ENCODE measurements at places on chromosomes 1 and 21.

DNA sequence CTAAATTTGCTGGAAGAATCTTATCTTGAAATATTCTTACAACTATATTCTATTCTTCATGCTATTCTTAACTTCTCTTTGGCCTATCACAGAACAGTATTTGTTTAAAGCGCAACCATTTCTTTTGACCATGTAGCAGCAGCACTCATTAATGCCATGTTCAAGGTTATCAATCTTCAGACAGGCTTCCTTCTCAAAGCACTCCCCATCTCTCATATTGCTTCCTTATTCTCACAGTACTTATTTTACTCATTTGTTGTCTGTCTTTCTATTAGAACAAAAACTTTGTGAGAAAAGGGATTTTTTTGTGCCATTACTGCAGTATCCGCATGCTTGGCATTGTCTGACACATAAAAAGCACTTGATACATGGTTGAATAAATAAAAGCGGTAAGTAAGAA is 89.7 kb downstream of the ATP1B1 start:
- no peak for DNase-seq

DNA sequence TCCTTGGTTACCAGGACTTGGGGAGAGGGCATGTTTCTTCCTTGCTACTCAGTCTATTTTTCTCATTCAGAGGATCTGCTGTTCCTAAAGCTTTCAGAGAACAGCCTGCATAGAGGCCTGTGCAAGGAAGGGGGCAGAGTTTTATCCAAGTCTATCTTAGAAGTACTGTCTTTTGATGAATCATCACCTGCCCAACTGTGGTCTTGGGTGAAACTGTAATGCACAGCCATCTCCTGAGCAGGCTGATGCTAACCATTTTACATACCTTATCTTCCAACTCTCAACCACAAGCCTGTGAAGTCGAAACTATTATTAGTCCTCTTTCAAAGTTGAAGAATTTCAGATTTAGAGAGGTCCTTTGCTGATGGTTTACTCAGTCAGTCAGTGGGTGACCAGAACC is 368.0 kb downstream of the HHAT start:
- DNase-seq: no peak

GRCh38 chr1:217369996-217370551 is 260.8 kb downstream of the GPATCH2 start:
- DNase-seq: no peak

DNA sequence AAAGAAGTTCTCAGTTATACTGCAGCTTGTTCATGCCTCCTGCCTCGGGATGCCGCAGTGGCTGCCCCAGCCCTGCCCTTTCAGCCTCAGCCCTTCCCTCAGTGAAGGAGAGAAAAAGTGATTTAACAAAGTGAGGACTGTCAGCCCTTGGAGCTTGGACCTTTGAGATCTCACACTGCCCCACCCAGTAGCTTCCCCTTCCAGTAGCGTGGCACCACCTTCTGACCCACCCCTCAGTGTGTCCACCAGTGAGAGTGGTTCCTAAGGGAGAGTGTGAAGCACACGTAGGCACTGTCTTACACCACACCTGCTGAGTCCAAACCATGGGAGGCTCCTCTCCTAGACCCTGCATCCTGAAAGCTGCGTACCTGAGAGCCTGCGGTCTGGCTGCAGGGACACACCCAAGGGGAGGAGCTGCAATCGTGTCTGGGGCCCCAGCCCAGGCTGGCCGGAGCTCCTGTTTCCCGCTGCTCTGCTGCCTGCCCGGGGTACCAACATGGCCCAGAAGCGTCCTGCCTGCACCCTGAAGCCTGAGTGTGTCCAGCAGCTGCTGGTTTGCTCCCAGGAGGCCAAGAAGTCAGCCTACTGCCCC is at the start of gene CDA:
Gene CDA, plus strand, starts transcription at position 464 of the 592 bp plus-strand sequence. Its CDS starts 33 bp downstream, at position 497.
- peak; percentile 71 for DNase-seq

DNA sequence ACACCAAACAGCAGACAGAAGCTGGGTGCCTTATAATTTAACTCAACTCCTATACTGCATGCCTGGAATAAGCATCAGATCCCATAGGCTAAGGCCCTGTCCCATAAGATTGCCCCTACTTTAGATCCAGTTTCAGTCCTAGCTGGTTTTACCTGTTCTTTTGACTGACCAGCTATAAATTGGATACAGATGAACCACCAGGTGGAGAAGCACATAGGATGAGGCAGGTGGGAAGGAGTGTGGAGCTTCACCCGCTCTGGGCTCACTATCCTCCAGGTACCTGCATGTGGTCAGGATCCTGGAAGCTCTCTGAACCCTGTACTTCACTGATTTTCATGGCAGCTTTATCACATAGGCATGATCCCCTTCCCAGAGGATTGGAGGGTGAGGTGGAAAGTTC is 51.3 kb downstream of the MAST2 start:
- peak; percentile 57 for DNase-seq

GRCh38 chr1:59046730-59047157 is 250.2 kb upstream of the FGGY start:
- DNase-seq: no peak

DNA sequence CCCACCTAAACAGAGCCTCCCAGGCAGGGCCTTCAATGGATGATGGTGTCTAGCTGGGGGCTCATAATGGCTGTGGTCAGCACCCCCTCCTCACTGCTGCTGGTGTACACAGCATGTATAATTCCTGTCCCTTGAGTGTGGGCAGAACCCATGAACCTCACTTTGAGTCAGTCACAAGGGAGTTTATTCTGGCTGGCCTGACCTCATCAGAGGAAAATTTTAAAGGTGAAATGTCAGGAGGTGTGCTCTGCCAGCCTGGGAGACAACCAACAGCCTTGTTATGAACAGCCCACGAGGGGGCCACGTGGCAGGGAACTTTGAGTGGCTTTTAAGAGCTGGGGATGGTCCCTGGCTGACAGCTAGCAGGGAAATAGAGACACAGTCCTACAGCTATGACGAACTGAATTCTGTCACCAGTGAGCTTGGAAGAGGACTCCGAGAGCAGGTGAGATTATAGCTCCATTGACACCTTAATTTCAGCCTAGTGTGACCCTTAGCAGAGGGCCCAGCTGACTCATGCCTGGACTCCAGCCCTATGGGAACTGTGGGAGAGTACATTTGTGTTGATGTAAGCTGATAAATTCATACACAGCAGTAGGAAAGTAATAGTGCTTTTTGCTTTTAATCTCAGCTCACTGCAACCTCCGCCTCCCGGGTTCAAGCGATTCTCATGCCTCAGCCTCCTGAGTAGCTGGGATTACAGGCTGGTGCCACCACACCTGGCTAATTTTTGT is 73.5 kb upstream of the RUNX3 start:
- no peak for DNase-seq

DNA sequence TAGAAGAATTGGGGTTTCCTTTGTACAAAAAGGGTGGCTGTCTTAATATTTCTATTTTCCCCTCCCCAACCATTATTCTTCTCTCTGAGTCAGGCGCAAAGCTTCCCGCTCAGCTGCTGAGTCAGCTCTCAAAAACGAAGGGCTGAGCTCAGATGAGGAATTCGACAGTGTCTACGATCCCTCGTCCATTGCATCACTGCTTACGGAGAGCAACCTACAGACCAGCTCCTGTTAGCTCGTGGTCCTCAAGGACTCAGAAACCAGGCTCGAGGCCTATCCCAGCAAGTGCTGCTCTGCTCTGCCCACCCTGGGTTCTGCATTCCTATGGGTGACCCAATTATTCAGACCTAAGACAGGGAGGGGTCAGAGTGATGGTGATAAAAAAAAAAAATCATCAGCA is 3.0 kb upstream of the TUFT1 start:
- DNase-seq: peak; percentile 74

DNA sequence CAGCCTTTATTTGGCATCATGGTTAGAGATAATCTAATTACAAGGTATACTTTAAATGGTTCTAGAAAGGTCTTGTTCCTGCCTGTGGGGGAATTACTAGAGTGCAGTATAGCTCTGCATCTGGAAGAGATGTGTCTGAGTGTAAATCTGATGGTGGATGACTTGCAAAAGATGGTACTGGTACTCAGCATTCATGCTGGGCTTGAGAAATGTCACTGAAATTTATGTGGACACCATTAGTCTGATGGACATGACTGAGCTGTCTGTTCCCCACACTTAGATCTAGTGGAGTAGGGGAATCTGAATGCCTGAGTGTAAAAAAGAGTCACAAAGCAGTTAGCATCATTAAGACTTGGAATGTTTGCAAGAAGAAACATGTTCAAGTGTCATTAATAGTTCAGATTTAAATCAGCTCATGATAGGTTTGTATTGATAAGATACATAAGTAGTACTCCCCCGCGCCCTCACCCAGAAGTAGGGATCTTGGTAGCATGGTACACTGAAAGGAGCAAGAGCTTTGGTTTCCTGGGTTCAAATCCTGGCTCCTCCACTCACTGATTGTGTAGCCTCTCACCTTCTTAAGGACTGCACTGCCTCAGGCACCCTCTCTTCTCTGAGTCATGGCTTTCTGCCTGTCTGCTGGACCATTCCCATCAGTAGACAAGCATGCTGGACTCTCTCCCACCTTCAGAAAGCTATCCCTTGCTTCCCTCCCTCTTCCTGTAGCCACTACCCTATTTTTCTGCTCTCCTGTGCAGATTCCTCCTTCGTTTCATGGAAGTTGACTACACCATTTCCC is 292.9 kb downstream of the NFIA start:
- DNase-seq: no peak

DNA sequence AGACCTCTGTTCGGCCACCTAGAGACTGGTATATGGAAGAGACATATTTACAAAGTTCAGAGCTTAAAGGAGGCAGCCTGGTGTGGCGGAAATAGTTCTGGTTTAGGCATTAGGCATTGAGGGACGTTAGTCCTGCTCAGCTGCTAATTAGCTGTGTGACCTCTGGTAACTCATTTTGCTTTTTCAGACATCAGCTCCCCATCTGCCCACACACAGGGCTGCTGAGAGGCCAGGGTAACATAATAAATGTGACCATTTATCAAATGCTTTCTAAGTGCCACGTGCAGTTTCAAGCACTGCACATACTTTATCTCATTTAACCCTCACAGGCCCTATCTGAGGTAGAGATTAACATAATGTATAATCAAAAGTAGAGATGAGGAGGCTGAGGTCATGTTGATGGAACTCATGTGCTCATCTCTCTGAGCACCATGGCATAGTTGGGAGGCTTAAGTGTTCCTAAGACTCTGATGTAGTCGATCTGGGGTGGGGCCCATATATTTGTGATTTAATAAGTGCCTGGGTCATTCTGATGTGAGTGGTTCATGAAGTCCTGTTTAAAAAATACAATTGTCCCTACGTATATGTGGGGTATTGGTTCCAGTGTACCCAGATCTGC is 267.2 kb upstream of the PLXNA2 start:
- no peak for DNase-seq

DNA sequence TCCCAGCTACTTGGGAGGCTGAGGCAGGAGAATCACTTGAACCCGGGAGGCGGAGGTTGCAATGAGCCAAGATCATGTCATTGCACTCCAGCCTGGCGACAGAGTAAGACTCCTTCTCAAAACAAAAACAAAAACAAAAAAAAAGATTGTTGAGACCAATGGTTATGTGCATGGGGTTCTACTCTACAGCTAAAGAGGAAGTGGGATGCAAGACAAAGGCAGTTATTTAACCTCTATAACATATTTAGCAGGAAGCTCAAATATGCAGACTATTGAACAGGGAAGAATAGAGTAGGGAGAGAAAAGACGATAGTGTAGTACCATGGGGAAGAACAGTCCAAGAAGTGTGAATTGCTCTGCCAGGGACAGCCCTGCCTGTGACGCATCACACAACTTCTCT is 227.7 kb downstream of the SMYD3 start:
- DNase-seq: no peak

- no peak for DNase-seq
These were observed 6.8 kb upstream of the ERO1B start for GRCh38 chr1:236288620-236288976.

DNA sequence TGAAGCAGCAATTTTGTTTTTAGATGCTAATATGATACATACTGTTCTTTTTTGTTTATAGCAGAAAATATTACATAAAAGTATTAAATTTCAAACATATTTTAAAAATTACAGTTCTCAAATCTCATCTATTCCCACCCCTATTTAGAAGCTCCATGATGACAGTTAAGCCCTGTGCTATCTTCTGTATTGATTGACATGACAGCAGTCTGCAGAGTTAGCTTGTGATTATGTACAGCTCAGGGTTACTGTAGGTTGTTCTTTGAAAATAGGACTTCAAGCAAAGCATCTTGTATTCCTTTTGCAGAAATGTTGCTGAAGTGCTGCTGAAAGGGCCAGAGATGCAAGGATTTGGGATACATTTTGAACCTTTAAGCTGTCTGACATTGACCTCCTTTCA is 8.2 kb downstream of the GPSM2 start:
- no peak for DNase-seq

DNA sequence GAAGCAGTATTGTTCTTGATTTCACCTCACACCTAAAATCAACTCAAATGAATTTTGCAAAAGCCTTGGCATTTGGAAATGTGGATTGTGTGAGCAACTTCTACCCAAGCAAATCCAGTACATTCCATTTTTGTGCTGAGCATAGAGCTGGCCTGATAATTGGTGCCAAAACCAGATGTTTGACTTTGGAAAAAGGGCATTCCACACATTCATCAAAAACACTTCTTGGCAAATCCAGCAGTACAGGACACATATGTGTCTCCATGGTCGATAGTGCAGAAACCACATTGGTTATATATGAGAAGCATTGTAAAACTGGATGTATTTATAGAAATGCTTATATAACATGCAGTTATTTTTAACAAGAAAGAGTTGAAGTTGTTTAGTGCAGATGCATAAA is 210.4 kb downstream of the KCNK2 start:
- DNase-seq: no peak

GRCh38 chr1:55039342-55040082 is at the start of gene PCSK9:
PCSK9 (plus strand) TSS chr1:55039548; CDS start chr1:55039838, 290 bp downstream.
- peak; percentile 87 for DNase-seq

DNA sequence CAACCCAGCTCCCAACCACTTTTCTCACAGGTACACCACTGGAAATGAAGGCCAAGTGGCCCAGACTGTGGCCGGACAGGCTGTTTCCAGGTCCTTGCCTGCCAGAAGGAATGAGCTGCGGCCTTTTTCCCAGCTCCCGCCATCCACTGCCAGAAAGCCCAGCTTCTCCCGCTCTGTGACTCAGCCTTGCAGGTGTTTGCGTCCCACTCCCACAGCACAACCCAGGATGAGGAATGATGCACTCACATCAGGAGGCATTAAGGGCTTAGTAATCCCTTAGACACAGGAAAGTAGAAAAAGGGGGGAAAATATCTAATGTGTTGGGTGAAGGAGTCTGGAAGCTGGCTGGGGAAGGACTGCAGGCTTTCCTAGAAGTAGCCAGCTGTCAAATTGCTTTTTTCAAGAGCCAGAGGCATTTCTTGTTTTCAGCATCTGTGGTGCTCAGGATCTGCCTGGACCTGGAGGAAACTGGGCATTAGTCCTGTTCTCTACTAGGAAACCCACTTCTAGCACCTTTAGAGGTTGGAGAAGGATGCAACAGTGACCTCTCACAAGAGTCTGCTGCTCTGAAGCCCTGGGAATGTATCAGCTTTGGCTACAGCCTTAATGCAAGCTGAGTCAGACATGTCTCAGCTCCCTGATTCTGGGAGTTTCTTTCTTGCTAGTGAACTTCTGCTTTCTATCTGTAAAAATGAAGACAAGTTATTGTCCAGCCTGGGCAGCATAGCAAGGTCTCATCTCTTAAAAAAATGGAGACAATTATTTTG is 13.2 kb upstream of the MAP1LC3C start:
- peak; percentile 85 for DNase-seq
